ENCODE measurements at places on chromosomes 7 and 10.

GRCh38 chr10:112532189-112532588 is 85.2 kb downstream of the VTI1A start:
- no peak for DNase-seq

DNA sequence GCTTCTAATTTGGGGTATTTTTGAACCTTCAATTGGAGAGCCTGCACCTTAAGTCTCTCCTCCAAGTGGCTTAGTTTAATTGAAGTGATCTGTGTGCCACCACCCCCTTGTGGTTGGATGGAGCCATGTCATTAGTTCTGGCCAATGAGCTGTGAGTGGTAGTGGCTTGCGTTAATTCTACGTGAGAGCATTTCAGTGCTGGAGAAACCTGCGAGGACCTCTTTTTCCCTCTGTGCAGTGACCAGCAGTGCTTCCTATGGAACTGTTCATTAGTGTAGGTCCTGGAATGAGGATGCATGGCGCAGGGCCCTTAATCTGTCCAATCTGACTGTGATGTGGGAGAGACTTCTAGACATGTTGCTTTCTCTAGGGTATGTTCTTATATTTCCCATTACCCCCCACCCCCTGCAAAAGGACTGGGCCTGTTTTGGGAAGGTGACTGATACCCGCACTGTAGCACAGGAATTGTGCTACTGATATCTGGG is 3.8 kb downstream of the HILPDA start:
- DNase-seq = no peak

GRCh38 chr7:27936047-27936767 is 196.2 kb downstream of the TAX1BP1 start:
- DNase-seq = no peak

GRCh38 chr7:51665045-51665780 is 348.6 kb upstream of the COBL start:
- DNase-seq = no peak
